ENCODE measurements at places on chromosomes 16 and 17.

- DNase-seq = no peak
Observed at GRCh38 chr16:15513156-15513555, 78.8 kb downstream of the BMERB1 start.

GRCh38 chr16:77409311-77409710, 25.5 kb downstream of the ADAMTS18 start:
- no peak for DNase-seq

- DNase-seq = no peak
Observed at GRCh38 chr16:74143171-74143570, 153.4 kb upstream of the PSMD7 start.

DNA sequence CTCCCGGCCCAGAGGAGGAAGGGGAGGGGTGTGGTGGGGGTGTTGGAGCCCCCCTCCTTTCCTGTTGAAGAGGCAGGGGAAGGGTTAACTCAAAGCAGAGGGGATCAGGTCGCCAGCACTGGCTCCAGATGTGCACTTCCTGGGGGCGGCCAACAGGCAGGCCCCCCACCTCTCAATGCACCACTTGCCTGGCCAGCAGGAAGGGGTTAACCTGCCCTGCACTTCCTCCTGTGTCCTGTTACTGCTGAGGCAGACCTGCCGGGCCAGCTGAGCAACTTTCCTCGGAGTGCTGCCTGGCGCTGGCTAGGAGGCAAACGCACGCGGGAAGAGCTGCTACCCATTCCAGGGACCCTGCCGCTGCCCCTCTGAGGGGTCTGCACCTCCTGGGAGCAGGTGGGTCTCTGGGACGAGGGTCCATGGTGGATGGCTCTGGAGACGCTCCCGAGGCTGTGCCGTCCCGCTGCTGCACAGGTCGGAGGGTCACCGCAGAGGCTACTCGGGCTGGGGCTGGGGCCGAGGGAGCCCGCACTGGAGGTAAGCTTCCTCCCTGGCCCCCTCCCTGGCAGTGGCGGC, at the start of gene EPN3:
TSS of gene EPN3 (plus strand) at position 284 of the 573 bp plus-strand sequence. CDS start 3,822 bp downstream, outside the sequence.
- no peak for DNase-seq

- no peak for DNase-seq
Observed at GRCh38 chr17:72576289-72576759, 455.5 kb downstream of the SOX9 start.

GRCh38 chr16:69725480-69726312, 664 bp downstream of the NQO1 start:
- DNase-seq = no peak

GRCh38 chr17:82574041-82574440, 54.5 kb downstream of the FOXK2 start:
- DNase-seq = no peak

DNA sequence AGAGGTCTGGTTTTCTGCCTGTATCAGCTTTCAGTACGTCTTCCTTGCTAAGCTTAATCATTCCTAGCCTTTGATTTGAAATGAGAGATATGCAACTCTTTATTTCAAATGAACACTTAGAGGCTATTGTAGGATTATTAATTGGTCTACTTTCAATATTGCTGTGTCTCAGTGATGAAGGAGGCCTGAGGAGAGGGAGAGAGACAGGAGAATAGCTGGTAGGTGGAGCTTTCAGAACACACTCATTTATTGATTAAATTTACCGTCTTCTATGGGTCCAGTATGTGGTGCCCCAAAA, 187.0 kb downstream of the BCAS3 start:
- no peak for DNase-seq

DNA sequence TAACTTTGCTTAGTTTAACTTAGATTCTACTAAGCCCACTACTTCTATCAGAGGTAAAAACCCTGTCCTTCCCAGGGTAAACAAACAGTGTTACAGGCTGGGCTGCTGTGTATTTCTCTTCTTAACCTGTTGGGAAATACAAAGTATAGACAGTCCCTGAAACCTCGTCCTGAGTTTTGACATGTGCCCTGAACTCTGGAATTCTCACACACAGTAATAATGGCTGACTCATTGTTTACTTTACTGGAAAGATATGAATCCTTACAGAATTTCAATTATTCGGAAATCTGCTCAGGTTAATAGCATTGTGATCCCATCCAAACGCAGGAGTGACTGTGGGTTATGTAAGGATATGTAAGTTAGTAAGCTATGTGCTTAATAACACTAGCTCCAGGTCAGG, 199.1 kb downstream of the TMEM114 start:
- DNase-seq = no peak

DNA sequence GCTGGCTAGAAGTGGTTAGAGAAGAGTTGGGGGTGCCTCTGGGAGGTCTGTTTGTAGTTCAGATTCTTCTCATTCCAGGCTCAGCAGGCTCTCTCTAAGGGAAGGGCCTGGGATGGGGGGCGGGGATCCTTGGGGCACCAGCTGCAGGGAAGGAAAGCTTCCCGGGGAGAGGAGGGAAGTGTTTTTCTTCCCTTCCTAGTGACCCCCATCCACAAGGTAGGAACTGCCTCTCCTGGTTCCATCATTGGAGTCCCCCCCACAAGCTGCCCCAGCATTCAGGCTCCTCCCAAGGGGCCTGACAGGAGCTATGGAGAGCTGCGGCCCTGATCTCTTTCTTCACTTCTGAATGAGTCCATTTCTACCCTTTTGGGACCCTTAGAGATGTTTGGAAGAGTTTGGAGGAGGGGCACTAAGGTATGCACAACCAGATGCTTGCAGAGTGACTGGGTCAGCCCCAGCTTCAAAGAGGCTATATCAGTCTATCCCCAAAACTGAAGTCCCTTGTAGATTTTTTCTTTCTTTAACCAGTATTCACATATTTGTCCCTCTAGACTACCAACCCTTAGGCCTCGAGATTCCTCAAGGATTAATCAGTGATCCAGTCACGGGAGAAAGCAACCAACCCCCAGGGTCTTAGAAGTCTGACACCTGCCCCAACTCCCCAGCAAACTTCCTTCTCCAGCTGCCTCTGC, 13.9 kb upstream of the FZD2 start:
- no peak for DNase-seq

DNA sequence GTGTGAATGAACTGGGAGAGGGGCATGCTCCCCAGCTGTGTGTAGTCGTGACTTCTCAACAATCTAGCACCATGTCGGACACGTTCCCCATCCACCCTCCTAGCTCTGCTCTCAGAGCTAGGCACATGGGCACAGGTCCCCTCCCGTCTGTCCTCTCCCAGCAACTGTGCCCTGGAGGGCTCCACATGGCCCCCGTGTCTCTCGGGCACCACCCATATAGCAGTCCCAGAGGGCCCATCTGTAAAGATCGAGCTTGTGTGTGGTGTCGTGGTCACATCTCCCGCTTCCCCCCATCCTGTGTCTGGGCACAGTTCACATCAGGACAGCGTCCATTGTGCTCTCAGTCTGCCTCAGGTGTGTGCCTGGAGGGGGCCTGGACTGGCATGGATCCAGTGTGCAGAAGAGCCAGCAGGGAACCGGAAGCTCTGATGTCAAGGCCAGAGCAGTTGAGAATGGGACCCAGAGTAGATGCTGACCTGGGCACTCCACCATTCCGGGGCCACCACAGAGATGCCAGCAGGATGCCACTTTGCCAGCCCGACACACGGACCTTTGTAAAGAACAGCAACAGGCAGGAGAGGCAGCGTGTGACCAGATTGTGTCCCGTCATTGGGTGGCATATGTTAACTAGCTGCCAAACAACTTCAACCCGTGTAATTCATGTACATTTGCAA, 55.7 kb downstream of the MARF1 start:
- DNase-seq = no peak

DNA sequence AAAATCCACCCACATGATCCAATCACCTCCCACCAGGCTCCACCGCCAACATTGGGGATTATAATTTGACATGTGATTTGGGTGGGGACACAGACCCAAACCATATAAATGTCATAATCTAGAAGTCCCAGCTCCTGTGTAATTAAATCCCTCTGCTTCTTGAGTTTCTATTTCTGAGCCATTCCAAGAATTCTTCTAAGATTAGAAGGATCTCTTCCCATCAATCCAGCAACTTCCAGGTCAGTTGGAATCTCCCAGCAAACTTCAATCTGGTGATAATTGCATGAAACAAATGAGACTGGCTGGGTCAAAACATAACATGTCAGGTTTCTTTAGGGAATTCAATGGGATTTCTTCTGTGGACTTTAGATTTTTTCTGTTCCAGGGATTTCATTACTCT, 127.8 kb upstream of the CDH5 start:
- DNase-seq = no peak

DNA sequence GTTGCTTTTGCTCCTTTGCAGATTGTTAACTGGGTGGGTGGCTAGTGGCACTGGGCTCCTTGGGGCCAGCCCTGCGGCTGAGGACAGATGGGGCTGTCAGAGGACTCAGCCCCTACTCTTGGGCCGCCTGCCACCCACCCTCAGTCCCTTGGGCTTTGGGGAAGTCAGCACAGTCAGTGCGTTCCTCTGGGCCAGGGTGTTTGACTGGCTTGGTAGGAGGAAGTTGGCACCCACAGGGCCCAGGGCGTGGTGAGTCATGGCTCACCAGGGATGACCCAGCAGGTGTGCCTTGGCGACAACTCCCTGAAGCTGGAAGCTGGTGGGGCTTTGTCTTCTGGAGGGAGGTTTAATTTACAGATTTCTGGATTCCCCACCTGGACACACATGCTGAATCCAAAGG, 32.4 kb downstream of the HAPSTR1 start:
- DNase-seq = no peak

DNA sequence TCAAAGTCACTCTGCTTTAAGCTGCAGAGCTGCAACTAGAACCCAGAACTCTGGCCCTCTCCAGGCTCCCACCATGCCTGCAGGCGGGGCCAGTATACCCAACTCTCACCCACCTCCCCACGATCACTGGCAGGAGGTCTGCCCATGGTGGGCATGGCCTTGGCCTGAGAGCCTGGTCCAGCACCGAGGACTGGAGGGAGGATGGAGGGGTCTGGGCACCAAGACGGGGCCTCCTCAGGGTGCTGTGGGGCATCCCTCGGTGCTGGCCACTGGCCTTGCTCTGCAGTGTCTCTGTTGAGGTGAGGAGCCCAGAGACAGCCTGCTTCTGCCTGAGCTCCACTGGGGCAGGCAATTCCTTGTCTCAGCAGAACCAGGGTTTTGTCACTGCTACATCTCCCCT, 1.5 kb upstream of the KRT16 start:
- DNase-seq = no peak

DNA sequence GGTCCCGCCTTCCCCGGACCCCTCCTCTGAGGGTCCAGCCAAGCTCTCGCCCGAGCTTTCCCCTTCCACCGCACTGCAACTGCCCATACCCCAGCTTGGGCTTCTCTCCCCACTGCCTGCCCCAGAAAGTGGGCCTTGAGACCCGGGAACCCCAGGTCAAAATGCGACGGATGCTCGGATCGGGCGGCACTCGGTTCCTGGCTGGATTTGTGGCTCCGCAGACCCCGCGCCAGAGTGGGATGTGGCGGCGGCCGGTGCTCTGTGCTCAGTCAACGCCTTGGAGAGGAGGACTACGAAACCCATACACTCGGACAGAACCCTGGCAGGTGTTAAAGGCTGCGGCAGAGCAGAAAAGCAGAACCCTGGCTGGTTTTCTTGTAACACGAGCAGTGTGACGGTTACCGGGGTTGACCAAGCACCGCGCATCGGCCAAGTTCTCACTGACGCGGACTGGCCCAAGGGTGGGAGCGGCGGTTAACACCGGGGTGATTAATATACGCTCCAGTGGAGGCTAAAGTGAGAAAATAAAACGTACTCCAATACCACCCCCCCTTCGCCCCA, 885 bp upstream of the SLFN13 start:
- DNase-seq = no peak

- DNase-seq = no peak
Observed at GRCh38 chr16:73172241-73172972, 124.5 kb upstream of the ZFHX3 start.

- no peak for DNase-seq
Observed at GRCh38 chr17:49926886-49927285, 42.1 kb upstream of the DLX4 start.

GRCh38 chr16:1640261-1640941, 28.2 kb downstream of the CRAMP1 start:
- no peak for DNase-seq

GRCh38 chr16:69345923-69346322, 5.7 kb downstream of the TMED6 start:
- no peak for DNase-seq

DNA sequence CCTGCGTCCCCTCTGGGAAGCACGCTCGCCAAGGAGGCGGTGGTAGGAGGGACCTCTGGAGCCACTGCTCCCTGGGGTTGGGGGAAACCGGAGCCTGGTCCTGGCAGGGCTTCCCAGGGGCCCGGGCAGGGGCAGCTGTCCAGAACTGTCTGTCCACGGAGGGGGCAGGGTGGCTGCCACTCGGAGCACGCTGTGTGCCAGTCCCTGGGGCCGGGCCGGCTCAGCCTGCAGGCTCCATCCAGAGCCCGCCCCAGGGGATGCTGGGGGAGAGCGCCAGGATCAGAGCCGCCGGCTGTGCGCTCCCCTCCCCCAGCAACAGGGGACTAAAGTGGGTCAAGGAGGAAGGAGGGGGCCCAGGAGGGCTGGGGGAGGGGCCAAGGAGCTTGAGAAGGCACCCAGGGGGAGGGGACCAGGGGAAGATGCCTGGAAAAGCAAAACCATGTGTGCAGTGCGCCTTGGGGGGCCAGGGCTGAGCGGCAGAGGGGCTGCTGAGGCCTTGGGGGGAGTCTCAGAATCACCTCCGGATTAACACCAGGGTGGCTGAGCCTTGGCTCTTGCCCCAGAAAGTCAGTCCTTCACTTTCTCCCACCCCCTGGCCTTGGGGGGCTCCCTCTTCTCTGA, 21.3 kb downstream of the ZNF423 start:
- DNase-seq = no peak

- no peak for DNase-seq
Observed at GRCh38 chr17:63949576-63950250, 17.6 kb upstream of the CD79B start.

DNA sequence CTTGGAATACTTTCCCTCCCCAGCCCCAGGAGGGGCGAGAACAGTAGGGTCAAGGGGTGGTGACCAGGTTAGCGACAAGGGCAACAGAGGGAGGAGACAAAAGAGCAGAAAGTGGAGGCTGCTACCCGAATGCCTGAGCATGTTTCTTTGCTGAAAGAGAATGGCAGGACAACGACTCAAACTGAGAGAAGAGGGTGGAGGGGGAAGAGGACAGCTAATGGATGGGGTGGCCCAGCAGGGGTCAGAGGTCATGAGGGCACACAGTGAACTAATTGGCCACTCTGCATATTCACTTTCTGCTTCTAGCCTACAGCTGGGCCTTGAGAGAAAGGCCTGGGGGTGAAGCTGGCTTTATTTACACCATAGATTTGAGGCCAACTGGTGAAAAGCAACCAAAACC, 19.1 kb upstream of the DDX52 start:
- DNase-seq = no peak

- DNase-seq = peak; percentile 1
Observed at GRCh38 chr17:47423406-47424295, 99.9 kb downstream of the EFCAB13 start.

Measured in stimulated activated CD4-positive, alpha-beta T cell treated with anti-CD3 and anti-CD28 coated beads, Interleukin-4, amount 100 ng/mL, for 48 hours (primary cell).